ENCODE measurements at places on chromosomes 2 and 18.

- DNase-seq = no peak
Observed at GRCh38 chr2:79774016-79774415, 261.2 kb downstream of the CTNNA2 start.

DNA sequence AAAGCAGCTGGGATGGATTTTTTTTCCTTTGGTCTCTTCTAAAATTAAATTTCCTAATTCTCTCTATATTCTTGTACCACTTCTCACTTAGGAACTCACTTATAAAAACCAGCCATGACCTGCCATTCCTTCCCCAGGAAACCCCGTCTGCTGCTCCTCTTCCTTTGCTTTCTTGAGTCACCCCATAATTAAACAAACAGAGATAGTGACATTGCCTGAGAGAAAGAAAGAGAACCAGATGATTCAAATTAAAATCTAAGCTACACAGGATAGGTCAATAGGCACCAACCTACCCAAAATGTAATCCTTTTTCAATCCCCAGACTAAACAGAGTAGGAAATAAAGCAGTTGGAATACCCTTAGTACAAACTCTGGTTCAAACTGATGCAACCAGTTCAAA is 9.7 kb downstream of the STK39 start:
- DNase-seq = no peak

- DNase-seq = no peak
Observed at GRCh38 chr2:197248623-197249022, 62.0 kb downstream of the ANKRD44 start.

- no peak for DNase-seq
Observed at GRCh38 chr2:121491518-121491917, 39.2 kb upstream of the RNU4ATAC start.

DNA sequence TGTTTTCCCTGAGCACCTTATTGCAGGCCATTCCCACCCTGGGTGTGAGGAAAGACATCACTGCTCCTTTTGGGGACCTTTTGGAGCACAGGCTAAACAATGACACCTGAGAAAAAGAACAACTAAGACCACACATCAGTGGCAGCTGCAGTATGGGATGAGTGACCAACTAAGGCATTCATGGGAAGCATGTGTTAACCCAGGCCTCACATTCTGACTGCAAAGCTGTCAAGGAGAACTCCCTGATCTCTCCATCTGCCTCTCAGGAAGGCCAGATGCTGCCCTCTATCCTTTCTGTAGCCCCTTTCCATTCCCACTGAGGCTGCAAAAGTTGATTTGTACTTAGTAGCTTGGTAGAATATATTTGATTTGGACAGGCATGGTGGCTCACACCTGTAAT is 277.7 kb upstream of the FBXO11 start:
- no peak for DNase-seq

GRCh38 chr2:217459680-217460405 is 543.0 kb downstream of the TNS1 start:
- no peak for DNase-seq

GRCh38 chr18:9519399-9519798 is 44.1 kb downstream of the RALBP1 start:
- no peak for DNase-seq

GRCh38 chr2:13474538-13474937 is 757.8 kb downstream of the TRIB2 start:
- no peak for DNase-seq

DNA sequence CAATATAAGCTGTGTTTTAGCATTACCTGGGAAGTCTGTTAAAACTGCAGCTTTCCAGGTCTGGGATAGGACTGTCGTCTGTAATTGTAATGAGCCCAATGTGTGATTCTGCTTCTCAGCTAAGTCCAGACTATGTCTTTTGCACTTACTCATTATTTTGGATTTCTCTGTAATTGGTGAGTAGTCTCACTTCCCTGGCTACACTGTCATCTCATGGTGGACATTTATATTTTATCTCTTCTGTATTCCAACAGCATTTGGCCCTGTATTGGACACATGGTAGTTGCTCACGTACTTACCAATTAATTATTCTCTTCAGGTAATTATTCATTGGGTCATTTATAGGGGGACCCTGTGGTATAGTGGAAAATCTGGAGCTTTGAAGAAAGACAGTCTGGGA is 28.0 kb downstream of the LHCGR start:
- no peak for DNase-seq

DNA sequence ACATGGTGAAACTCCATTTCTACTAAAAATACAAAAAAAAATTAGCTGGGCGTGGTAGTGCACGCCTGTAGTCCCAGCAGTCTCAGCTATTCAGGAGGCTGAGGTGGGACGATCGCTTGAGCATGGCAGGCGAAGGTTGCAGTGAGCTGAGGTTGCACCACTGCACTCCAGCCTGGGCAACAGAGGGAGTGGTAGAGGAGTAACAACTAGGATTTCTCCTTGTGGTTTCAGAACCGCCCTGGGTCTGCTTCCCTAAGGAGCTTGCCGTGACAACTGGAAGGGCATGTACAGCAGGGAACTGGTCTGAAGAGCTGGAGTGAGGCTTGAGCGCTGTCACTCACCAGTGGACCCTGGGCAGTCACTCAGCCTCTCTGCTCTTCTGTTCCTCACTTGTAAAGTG is 29.1 kb downstream of the REEP1 start:
- DNase-seq = no peak

- DNase-seq = no peak
Observed at GRCh38 chr2:220941683-220942082, 630.4 kb downstream of the EPHA4 start.

- DNase-seq = no peak
Observed at GRCh38 chr2:178295115-178295514, 100.8 kb downstream of the OSBPL6 start.

DNA sequence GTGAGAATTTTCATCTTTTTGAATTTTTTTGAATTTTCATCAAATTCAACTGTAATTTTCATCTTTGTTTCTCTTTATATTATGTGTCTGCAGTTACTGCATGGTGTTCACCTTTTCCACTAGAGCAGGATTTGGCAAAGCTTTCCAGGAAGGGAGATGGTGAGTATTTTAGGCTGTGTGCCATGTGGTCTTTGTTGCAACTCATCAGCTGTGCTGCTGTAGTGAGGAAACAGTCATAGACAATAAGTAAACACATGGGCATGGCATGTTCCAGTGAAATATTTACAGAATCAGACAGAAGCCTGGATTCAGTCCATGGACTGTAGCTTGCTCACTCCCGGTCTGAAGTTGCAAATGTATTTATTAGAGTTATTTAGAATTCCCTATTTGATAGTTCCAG is 120.4 kb downstream of the DCDC2C start:
- DNase-seq = no peak

GRCh38 chr2:7676714-7677113 is 759.5 kb downstream of the RNF144A start:
- no peak for DNase-seq

GRCh38 chr2:15155959-15156574 is 405.1 kb downstream of the NBAS start:
- no peak for DNase-seq

DNA sequence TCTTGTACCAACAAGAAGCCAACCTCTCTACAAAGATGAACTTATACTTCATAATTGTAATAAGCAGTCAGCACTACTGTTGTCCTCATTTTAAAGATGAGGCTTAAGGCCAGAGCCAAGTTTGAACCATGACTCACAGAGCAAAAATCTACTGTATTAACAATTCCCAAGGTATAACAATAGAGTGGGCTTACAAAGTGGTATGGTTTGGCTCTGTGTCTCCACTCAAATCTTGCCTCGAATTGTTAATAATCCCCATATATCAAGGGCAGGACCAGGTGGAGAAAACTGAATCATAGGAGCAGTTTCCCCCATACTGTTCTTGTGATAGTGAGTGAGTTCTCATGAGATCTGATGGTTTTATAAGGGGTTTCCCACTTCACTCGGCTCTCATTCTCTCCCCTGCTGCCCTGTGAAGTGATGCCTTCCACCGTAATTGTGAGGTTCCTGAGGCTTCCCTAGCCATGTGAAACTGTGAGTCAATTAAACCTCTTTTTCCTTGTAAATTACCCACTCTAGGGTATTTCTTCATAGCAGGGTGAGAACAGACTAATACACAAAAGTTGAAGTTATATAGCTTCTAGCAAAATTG is 19.5 kb downstream of the MRPL44 start:
- DNase-seq = no peak

DNA sequence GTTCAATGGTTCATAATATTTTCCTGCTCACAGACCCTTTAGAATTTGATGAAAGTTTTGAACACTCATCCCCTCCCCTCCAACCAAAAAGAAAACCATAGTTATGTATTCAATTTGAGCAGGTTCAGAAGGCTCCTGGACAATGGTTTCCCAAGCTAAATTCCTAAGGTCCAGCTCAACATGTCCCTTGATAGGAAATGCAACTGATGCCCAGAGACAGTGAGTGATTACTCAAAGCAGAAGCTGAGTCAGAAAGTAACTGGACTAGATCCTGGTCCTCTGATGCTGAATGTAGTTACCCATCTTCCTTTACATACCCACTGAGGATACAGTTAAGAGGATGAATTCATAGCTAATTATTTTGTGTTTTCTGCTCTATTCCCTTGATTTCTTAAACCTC is 218.9 kb upstream of the NCKAP5 start:
- DNase-seq = no peak

DNA sequence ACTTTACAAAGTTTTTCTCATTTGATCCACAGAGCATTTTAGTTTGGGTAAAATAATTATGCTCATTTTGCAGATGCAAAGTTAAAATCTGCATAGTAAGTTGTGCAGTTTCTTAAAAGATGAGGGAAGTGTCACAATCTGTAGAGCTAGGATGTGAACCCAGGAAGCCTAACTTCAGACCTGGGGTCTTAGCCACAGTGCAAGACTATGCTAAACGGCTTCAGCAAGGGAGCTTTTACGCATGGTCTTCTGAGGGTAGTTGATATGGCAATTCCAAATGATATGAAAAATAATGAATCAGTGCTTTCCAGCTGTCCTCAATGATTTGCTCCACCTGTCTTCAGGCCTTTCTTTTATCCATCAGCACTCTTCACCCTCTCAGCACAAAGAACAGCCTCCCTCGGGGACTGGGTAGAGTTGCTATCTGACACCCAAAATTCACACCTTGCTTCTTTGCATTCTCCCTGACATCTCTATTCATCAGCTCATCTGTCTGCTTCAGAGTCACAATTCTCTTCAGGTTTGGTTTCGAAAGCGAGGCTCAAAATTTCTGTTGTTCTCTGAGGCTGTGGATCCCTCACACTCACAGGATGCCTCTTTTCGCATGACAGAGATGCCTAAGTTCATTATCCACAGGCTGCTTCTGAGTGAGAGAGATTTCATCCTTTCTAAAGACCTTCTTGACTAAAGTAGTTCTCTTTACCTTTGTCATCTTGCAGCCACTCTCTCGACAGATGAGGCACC is 302.5 kb downstream of the NRXN1 start:
- DNase-seq = no peak

- no peak for DNase-seq
Observed at GRCh38 chr2:117562654-117563053, 251.8 kb upstream of the DDX18 start.

- DNase-seq = no peak
Observed at GRCh38 chr18:56489893-56490292, 148.5 kb downstream of the TXNL1 start.

DNA sequence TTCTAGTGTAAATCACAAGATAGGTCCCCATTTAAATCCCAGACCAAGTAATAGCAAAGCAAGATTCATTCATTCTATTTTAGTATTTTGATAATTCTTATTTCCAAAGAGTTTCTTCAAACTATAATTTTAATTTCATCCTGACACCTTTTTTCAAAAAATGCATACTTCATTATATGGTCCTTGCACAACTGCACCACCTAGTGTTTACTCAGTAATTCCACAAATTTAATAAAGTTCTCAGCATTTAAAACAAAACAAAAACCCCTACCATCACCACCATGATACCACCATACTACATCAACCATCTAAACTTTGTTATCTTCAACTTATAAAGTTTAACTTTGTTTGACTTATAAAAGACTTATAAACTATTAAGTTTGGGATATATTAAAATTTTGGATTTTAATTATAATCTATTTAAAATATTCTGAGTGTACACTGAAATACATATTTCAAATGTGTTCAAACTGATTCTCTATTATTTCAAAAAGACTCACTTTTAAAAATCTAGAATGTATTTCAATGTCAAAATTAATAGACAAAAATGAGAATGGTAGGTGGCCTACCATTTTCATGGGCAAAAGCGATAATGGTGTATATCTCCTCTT is 44.2 kb downstream of the WDPCP start:
- DNase-seq = no peak

DNA sequence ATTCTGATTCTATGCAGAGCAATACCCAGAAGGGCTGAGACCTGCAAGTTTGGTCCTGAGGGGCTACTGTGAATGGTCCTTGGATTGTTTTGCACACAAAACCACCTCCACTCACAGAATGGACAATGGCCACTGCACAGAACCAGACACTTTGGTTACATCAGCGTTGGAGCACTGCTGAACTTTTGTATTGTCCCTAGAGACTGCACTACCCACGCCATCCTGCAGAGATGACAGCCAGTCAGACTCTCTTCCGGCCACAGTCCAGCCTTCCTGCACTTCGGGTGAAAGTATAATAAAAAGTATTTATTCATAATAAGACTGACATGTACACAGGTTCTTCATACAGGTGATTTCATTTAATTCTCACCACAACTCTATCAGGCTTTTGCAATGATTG is 35.7 kb downstream of the CELF4 start:
- DNase-seq = no peak

DNA sequence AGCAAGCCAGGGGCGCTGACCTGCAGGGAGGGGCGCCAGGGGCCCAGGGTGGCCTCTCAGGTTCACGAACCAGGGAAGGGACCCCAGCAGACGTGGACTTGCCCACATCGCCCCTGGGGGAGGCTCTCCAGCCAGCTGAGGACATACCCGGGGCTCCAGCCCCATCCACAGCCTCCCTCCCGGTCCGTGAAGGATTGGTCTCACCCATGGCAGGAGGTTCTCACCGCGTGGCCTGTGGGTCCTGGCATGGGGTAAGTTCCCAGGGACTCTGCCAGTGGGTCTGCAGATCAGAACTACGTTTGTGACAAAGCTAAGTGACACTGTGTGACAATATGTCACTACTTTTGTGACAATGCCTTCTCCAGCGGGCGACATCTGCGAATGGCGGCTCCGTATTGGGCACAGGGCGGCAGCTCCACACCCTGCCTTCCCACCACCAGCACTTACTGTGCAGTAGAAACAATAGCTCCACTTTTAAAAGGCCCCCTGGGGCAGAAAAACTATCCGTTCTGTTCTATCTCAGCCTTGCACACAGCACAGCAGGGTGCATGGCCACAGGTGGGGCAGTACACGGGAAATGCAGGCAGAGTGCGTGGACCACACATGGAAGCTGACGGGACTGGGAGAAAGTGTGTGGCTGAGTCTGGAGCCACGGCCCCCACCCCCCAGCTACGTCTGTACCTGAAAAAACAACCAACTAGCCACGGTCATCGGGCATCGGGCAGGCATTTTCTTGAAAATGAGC is 65.2 kb upstream of the CTDP1 start:
- DNase-seq = no peak

GRCh38 chr2:7025082-7025481 is 107.9 kb downstream of the RNF144A start:
- no peak for DNase-seq

DNA sequence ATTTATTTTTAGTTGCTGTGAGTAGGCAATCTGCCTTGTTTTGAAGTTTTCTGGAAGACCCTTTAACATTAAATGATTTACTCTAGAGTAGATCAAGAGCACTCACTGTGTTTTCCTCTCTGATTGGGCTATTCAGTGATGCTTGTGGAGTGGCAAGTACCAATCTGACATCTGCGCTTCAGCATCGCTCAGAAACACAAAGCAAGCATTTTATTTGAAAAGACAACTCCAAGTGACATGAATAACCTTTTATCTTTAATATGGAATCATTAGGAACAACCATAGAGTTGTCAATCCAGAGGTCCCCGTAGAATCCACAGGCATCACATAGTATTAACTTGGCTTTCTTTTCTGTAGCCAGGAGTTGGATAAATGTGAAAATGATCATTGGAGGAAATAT is 114.7 kb downstream of the CPS1 start:
- DNase-seq = no peak

All from HTR-8/SVneo (cell line).